ENCODE measurements at places on chromosomes 2 and 18.

DNA sequence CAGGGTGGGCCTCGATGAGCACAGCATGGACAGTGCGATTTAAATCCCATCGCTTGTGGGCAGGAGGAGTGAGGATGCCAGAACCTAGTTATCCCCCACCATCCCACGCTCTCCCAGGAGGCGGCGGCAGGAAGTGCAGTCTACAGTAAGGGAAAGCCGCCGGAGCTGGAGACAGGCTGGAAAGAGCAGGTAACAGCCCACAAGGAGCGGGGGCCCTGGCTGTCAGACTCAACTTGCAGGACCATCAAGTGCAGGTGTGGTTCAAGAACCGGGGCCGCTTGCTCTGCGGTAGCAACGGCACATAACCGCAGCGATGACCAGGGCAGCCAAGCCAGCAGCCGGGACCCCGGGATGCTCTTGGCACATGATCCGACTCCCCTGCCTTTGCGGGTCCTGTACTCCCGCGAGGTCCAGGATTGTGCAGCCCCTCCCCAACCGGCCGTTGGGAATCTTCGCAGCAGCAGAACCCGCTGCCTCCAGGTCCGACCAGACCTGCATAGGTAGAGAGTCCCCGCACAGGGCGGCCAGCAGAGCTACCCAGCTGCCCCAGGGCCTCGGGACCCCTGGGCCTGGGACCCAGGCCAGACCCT lies 82.1 kb downstream of the BIN1 start:
- no peak for DNase-seq

DNA sequence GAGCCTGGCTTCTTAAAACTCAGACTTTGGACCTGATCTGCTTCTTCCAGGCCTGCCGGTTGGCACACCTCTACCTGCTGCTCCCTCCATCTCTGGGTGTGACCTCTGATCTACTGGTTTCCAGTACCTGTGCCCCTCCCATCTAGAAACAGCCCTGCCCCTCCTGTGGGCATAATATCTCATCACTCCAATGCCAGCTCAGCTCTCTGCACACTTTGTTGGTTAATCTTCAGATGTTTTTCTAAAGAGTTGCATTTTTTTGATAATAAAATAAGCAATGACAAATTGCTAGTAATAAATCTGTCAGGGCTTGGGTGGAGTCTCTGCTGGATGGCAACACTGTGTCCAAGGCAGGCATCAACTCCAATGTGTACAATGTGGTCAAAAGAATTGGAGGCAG lies 89.6 kb upstream of the PPP1CB start:
- no peak for DNase-seq

DNA sequence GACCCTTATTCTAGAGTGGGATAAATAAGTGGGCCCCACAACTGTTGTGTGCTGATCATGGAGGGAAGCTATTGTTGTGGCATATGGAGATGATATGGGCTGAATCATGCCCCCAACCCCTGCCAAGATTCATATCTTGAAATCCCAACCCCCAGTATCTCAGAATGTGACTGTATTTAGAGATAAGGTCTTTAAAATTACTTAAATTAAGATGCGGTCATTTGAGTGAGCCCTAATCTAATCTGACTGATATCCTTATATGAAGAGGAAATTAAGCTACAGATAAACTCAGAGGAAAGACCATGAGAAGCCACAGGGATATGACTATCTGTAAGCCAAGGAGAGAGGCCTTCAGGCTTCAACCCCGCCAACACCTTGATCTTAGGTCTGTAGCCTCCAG lies 188.3 kb upstream of the RND3 start:
- DNase-seq: no peak

DNA sequence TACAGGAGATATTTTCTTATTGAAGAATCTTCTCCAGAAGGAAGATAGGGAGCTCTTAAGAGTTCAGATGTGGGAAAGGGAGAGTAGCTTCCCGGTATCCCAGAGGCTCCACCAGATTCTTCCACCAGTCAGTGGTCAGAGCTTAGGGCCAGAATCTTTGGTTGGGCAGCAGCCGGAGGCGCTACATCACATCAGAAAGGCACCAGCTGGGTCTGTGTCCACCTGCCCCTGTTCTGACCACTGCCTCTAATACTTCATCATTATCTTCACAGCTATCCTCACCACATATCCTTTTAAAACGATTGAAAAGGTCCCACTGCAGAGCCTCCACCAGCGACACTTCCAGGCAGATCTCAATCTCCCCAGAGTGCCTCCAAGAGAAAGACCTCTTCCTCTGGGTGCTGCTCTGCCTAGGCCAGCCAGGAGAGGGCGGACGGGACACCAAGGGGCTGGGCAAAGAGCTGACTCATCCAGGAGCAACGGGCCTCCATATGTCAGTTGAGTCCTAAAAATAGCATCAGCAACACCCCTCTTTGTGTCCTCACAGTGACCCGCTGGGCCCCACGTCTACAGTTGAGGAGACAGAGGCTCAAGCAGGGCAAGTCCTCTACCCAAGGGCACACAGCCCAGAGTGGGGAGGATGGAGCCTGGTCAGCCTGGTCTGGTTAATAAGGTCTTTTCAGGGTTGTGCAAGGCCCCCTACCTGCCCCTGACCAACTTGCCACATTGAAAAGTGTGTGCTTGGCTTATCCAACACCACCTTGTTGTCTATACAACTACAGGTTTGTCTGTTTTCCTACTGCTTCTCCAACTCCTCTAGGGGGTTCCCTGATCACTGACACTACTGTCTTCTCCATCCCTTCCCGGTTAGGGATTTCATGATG lies 81.2 kb downstream of the ADD2 start:
- no peak for DNase-seq

- DNase-seq: no peak
Observed at GRCh38 chr18:32714571-32715148, 58.2 kb downstream of the KLHL14 start.

DNA sequence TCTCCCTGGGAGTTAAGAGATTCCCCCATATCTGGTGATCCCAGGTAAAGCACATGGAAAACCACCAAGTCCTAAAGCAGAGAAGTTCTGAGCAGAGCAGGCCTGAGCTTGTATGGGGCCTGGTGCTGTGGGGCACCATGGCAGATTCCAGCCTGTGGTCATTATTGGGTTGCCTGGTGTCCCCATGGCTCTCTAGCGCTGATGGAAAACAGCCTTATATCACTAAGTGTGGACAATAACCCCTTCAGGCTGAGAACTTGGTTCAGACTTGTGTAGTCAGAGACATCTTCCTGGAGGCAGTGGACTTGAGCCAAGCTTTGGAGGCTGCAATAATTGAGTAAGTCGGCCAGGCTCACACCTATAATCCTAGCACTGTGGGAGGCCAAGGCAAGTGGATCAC lies 96.8 kb downstream of the MCFD2 start:
- DNase-seq: no peak

DNA sequence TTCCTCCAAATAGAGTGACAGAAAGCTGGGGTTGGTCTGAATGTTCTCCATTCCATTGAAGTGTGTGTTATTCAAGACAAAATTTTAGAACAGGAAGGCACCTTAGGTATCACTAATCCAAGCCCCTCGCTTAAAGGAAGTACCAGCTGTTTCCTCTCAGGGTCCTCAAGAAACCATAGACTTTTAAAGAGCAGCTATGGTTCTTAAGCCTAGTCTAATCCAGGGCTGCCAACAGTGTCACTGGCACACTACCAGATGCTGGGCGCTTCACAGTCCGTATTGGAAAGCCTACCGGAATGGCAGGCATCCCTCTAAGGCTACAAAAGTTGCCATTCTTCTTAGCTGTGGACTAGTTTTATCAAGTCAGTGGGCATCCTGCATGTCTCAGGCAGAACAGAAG lies 1.9 kb downstream of the NEMP2 start:
- DNase-seq: no peak

- DNase-seq: no peak
Observed at GRCh38 chr2:34337735-34338134, 738.6 kb upstream of the FAM98A start.

GRCh38 chr2:39772812-39773152 lies 6.3 kb downstream of the THUMPD2 start:
- DNase-seq: no peak

DNA sequence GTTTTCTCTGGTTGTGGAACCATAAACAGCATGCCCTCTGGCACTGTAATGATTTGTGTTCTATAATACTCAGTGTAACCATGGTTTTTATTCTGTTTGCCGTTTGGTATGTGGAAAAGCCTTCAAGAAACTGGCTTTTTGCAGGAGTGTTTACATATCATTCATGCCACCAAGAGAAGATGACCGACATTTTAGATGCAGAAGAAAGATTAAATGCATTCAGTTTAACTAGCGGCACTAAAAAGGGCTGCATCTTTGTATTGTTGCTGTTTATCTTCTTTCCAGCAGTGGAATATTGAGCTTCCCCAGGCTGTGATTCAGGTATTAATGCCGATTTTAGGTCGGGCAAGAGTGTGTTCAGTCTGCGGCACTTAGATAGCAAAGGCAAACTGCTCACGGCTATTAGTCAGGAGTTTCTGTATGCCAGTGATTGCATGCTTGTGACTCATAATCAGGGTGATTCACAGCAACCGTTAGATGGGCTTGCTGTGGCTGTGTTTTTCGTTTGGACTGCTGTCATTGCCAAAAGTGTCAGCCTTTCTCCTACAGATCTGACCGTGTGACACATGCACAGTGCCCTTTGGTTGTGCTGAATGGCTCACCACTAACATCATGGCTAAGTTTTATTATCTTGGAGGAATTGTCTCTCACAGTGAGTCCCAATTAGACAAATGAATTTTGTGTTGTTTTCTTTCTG lies 479.7 kb downstream of the PARD3B start:
- DNase-seq: no peak

- DNase-seq: no peak
Observed at GRCh38 chr2:219252084-219252483, 959 bp upstream of the TUBA4B start.

DNA sequence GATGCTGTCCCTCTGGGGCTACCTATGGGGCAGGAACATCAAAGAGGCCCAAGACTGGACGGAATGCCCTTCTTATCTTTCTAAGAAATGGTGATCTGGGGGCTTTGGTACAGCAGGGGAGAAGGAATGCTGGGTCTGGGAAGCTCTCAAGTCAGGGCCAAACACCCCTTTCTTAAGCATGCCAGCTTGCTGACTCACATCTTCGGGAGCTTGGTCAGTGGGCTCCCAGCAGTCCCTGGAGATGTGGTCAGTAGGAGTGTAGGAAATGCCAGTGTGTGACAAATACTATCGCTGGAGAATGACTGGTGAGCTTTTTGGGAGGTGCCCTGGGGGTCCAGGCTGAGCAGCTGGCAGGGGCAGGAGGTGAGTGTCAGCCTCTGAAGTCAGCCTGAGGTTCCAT lies 105.0 kb upstream of the CDC42EP3 start:
- DNase-seq: no peak

DNA sequence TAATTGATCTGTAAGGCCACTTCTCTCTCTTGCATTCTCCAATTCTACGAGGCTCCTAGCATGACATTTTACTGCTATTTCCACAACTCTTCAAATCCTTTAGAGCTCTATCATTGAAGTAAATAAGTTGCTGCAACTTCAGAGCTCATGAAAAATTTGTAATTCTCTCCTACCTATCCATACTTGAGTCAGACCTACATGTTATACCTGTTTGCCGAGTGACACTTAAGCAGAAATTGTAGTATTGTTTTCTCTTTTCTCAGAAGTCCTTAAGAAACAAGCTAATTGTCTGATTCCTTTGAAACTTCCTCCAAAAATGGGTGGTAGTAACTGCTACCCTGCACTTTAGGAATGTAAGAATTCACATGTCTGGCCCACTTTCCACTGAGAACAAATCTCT lies 26.1 kb downstream of the GALM start:
- no peak for DNase-seq

DNA sequence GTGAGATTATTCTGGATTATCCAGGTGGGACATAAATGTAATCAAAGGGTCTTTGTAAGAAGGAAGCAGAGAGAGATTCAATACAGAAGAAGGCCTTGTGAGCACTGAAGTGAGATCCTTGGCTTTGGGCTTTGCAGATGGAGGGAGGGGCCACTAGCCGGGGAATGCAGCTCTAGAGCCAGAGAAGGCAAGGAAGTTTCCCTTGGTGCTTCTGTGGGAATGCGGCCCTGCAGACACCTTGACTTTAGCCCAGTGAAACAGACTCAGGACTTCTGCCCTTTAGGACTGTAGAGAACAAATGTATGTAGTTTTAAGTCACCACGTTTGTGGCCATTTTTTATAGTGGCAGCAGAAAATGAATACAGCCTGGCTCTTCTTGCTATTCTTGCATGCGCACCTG lies 8.1 kb downstream of the NEU2 start:
- DNase-seq: no peak

GRCh38 chr2:60091266-60091665 lies 462.2 kb downstream of the BCL11A start:
- no peak for DNase-seq

- DNase-seq: no peak
Observed at GRCh38 chr2:152962446-152962845, 244.0 kb downstream of the ARL6IP6 start.

DNA sequence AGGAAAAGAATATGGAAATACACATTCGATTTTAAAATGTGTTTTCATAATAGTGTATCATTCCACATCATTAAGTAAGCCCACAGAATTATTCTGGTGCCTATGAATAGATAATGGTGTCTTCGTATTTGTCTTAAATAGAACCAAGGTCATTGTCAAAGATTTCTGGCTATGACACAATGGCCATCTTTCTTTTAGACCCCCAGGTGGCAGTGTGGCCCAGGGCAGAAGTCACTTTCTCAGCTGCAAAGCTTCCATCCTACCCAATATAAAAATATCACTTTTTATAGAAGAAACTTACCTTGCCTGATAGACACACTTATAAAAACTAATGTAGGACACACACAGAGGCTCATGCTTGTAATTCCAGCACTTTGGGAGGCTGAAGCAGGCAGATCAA lies 57.5 kb downstream of the ZRANB3 start:
- no peak for DNase-seq

DNA sequence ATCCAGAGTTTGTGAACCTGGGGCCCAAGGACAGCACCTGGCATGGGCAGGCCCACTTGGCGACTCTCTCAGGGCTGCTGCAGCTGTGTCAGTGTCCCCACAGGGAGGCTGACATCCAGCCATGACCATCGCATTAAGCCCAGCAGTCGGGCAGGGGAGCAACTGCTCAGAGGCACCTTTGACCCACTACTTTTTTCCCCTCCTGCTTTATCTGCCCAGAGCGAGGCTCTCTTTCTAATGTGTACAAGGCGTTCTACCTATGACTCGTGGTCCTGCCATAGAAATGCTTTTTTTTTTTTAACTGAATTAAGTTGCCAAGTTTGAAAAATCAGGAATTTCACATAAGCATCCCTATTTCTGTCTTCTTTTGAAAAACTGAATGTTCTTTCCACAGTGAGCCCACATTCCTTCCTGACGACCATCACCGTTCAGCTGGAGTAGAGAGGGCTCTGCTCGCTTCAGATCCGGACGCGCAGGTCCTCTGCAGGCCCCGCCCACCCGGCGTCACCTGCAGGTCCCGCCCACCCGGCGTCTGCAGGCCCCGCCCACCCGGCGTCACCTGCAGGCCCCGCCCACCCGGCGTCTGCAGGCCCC lies 403 bp upstream of the CLUL1 start:
- no peak for DNase-seq
